ENCODE measurements at places on chromosomes 12 and 14. TPM values are rescaled to one million over a fixed set of nuclear protein-coding genes. Genes with fewer than 3 reads are reported as not detected.

LPAR5 gene
- total RNA-seq, result 6.1 TPM

C12orf54 gene
- total RNA-seq, result not detected

KRT8 gene
- total RNA-seq, result 647 TPM

GPD1 gene
- total RNA-seq, result 9.5 TPM

EVL gene
- 23.3 TPM for total RNA-seq

EPYC gene
- not detected for total RNA-seq

SLC25A21 gene
- total RNA-seq, result not detected

- no peak for DNase-seq
- no peaks in the 10 kb centered on the region for H3K36me3 ChIP-seq
- no peak overlapping the region for H3K27ac ChIP-seq
- H3K4me1 ChIP-seq, result peaks cover 6% of the 10 kb centered on the region
These were observed 174.6 kb downstream of the STXBP6 start for GRCh38 chr14:24875203-24875838.

- no peaks in the 10 kb centered on the region for H3K27me3 ChIP-seq
- no peaks in the 10 kb centered on the region for H3K36me3 ChIP-seq
- H3K27ac ChIP-seq, result no peak overlapping the region
- no peaks in the 10 kb centered on the region for H3K4me1 ChIP-seq
These were observed 48.9 kb upstream of the POC1B start for GRCh38 chr12:89574736-89575208.

DNA sequence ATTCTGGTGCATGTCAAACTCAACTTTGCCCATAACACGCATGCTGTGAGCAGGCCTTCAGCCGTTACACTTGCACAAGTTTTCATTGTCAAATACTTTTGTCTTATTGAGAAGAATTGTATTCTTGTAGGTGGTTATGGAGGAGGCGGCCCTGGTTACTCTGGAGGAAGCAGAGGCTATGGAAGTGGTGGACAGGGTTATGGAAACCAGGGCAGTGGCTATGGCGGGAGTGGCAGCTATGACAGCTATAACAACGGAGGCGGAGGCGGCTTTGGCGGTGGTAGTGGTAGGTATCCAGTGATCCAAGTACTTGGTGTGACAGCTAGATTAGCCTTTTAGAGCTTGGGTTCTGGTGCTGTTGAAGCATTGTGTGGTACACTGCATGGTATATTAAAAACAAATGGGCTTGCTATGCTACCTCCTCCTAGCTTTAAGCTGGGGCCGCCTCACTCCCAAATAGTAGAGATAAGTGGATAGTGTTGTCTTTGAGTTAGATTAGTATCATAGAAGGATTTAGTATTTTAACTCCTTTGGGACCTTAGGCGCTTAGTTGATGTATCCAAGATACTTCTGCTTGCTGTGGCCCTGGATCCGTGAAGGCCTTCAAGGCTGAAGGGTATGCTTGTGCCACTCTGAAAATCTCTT lies 2.5 kb downstream of the HNRNPA1 start:
- H3K4me3 ChIP-seq, result peak overlapping the region; percentile 72
- H3K36me3 ChIP-seq, result peaks cover 52% of the 10 kb centered on the region
- peaks cover 57% of the 10 kb centered on the region for H3K4me1 ChIP-seq
- H3K27ac ChIP-seq, result no peak overlapping the region

DNA sequence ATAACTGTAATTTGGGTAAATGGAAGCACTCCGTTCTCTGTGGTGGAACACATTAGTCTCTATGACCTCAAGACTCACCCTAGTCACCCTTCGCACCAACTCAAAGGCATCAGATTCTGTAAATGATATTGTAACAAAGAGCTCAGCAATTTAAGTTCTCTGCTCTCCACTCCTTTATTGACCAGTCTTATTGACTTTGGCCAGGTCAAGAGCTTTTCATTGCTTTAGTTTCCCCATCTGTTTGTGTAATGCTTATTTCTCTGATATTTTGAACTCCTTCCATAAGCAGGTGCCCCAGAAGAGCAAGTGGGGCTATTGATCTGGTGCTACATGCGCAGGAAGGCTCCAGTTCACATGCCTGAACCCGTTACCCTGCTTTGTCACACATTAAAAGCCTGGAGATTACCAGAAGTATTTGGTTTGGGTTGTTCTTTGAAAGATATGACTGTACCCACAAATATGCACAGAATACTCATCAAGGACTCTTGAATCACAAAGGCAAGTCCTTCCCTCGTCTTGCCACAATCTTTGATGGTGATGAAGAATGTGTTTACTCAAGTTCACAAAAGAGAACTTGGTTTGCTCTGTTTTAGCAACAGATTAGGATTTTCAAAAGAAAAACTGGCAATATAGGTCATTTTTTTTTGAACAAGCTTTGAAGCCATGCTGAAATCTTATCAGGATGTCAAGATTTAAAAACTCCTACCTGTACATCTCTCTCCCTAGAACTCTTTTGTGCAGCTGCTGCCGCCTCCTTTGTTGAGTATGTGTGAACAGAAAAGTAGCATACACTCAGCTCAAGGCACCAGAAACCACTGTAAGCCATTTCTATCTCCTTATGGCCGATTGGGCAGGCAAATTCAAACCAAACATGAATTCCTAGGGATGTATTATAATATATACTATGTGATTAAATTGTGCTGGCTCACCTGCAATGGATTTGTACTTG lies 193.9 kb downstream of the BCAT1 start:
- H3K4me1 ChIP-seq, result no peaks in the 10 kb centered on the region
- no peak overlapping the region for H3K4me3 ChIP-seq
- H3K36me3 ChIP-seq, result no peaks in the 10 kb centered on the region
- no peak for DNase-seq
- no peaks in the 10 kb centered on the region for H3K27me3 ChIP-seq
- H3K27ac ChIP-seq, result no peak overlapping the region

GRCh38 chr12:125676366-125676765 lies 611.1 kb downstream of the AACS start:
- no peak overlapping the region for H3K27ac ChIP-seq
- DNase-seq, result no peak
- H3K27me3 ChIP-seq, result no peaks in the 10 kb centered on the region
- H3K4me3 ChIP-seq, result no peak overlapping the region

DNA sequence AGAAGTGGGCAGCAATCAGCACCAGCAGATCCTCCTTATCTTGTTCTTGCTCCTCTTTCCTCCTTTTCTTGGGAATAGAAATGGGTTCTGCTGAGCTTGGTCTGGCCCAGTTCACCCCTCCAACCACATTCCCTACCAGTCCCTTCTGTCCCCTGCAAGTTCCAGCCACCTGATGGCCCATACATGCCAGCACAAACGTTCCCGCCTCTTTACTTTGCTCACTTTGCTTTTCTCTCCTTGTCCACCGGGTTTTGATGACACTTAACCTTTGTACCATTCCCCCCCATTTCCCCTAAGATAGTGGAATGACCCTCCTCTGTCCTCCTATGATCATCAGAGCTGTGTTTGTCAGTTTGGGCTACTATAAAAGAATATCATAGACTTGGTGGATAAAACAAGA lies 23.4 kb upstream of the EML1 start:
- DNase-seq, result no peak
- no peak overlapping the region for H3K4me3 ChIP-seq
- H3K4me1 ChIP-seq, result peaks cover 9% of the 10 kb centered on the region
- no peak overlapping the region for H3K27ac ChIP-seq
- no peaks in the 10 kb centered on the region for H3K27me3 ChIP-seq

DNA sequence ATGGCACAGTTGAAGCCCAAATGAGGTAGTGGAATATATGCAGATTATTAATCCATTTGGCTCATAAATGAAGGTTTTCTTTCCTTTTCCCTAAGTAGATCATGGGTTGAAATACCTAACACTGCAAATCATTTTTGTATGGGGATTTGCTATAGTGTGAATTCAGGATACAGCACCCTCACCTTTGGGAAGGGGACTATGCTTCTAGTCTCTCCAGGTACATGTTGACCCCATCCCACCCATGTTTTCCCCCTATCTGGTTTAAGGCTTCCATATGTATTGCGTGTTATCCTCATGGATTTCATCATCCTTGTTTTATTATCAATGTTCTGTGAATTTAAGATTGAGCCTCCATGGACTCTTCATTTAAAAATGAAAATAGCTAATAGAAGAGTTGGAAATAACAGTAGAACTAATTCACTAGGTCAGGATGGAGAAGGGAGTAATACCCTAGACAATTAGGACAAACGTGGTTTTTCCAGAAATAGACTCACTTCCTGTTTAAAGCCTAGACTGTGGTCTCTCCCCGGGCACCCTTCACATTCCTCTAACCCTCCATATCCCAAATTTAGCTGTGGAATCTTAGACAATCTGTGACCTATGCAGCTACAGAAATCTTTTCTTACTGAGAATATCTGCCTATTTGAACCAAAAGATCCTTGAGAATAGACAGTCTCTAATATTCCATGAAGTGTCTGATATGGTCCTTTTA lies 56.5 kb downstream of the DAD1 start:
- no peaks in the 10 kb centered on the region for H3K4me1 ChIP-seq
- no peaks in the 10 kb centered on the region for H3K27me3 ChIP-seq
- DNase-seq, result no peak
- no peak overlapping the region for H3K27ac ChIP-seq
- no peaks in the 10 kb centered on the region for H3K36me3 ChIP-seq
- H3K4me3 ChIP-seq, result no peak overlapping the region

DNA sequence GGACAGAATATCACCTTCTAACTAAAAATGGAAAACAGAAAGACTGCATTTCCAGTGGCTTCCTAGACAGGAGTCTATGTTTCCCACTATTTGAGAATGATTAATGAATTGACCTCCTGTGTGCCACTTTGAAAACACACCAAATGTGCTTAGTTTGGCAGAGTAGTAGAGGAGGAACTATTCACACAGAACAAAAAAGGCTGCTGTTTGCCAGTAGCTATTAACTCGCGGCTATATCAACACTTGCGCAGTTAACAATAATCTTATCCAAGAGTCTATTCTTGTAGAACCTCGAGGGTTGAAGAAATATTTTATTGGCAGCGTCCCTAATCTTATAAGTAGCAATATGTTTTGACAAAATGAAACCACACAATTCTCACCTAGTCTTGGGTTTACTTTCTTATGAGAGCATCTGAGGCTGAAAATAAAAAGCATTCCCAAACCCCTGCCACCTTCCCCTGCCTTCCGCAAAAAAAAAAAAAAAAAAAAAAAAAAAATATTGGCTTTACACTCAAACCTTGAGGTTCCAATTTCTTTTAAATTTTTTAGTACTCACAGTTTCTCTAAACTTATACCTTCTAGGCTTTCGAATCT lies 127.3 kb upstream of the FLRT2 start:
- no peaks in the 10 kb centered on the region for H3K36me3 ChIP-seq
- no peak overlapping the region for H3K4me3 ChIP-seq
- no peaks in the 10 kb centered on the region for H3K27me3 ChIP-seq
- peaks cover 4% of the 10 kb centered on the region for H3K4me1 ChIP-seq
- peak overlapping the region; percentile 17 for H3K27ac ChIP-seq
- no peak for DNase-seq

DNA sequence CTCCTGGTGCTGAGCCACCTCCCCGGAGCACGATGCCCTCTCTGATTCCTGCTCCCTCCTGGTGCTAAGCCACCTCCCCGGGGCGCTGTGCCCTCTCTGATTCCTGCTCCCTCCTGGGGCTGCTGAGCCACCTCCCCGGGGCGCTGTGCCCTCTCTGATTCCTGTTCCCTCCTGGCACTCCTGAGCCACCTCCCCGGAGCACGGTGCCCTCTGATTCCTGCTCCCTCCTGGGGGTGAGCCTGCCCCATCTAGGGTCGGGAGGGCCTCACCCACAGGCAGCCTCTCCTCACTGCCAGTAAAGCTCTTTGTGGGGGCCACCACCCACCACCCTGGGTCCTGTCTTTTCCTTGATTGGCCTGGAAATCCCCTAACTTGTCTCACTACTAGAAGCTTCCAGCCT lies 327.6 kb upstream of the SFSWAP start:
- H3K27ac ChIP-seq, result no peak overlapping the region
- no peak overlapping the region for H3K4me3 ChIP-seq
- H3K27me3 ChIP-seq, result peaks cover 3% of the 10 kb centered on the region
- no peak for DNase-seq

DNA sequence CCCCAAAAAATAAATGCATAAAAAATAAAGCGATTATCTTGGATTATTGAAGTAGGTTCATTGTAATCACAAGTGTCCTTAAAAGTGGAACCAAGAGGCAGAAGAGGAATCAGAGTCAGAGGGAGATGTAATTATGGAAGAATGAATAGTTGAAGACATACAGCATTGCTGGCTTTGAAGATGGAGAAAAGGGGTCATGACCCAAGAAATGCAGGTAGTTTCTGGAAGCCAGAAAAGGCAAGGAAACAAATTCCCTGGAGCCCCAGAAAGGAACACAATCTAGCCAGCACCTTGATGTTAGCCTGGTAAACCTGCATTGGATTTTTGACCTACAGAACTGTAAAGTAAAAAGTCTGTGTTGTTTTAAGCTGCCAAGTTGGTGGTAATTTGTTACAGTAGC lies 57.5 kb upstream of the PTGR2 start:
- no peaks in the 10 kb centered on the region for H3K27me3 ChIP-seq
- no peak overlapping the region for H3K4me3 ChIP-seq
- no peaks in the 10 kb centered on the region for H3K36me3 ChIP-seq
- DNase-seq, result no peak
- peaks cover 39% of the 10 kb centered on the region for H3K4me1 ChIP-seq

DNA sequence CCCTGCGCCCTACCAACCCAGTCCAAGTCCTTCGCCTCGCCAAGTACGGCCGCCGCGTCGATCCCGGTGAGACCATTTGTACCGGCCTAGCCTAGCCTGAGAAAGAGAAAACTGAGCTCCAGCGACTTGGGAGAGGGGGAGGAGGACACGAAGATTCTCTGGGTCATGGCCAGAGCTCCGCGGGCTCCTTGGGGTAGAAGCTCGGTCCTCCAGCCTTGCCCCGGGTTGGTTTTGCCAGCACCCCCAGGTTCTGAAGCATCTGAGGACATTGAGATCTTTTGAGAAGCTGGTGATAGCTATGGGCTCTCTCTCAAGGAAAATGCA lies 7.3 kb downstream of the LHX5 start:
- H3K27me3 ChIP-seq, result peaks cover 88% of the 10 kb centered on the region
- H3K36me3 ChIP-seq, result no peaks in the 10 kb centered on the region
- H3K4me1 ChIP-seq, result peaks cover 62% of the 10 kb centered on the region
- no peak overlapping the region for H3K27ac ChIP-seq

DNA sequence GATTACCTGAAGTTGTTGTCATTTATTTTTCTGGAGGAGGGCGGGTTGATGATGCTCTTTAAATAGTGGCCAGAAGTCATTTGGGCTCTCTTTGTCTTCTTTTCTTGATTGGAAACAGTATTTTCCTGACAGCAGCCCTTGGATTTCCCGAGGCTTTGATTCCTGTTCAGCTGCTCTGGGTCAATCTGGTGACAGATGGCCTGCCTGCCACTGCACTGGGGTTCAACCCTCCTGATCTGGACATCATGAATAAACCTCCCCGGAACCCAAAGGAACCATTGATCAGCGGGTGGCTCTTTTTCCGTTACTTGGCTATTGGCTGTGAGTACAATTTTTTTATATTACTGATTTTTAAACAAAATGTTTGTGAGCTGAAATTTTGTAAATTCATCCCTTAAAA lies 60.4 kb downstream of the ANAPC7 start:
- no peaks in the 10 kb centered on the region for H3K27me3 ChIP-seq
- H3K4me1 ChIP-seq, result peaks cover 28% of the 10 kb centered on the region
- no peak overlapping the region for H3K27ac ChIP-seq
- peaks cover 100% of the 10 kb centered on the region for H3K36me3 ChIP-seq
- H3K4me3 ChIP-seq, result no peak overlapping the region
- DNase-seq, result no peak

Measured in stomach (tissue), 19 donors.